Cardiac muscle cell (in vitro differentiated cells and primary cell): ENCODE measurements at places on chromosomes 2 and 18. TPM values are rescaled to one million over a fixed set of nuclear protein-coding genes. Genes with fewer than 3 reads are reported as not detected.

The LOXHD1 gene
- 0.21 TPM in 1 of 2 replicates, not detected in the other for total RNA-seq

The IMPACT gene
- 15.3 and 15.6 TPM in 2 replicates for total RNA-seq

The IL1B gene
- not detected in 2 replicates for total RNA-seq

The CFC1 gene
- total RNA-seq: 48.4 and 59.1 TPM in 2 replicates

The ACMSD gene
- total RNA-seq: not detected in 2 replicates

The B3GNT7 gene
- 7.7 and 15.8 TPM in 2 replicates for total RNA-seq

The PIK3C3 gene
- 36.8 and 41.0 TPM in 2 replicates for total RNA-seq
